ENCODE measurements at places on chromosomes 7 and 10. TPM values are rescaled to one million over a fixed set of nuclear protein-coding genes. Genes with fewer than 3 reads are reported as not detected.

The ITIH5 gene
- 6.8 TPM for polyA plus RNA-seq

The MRPS33 gene
- 95.7 TPM for polyA plus RNA-seq

The AKR1B15 gene
- polyA plus RNA-seq: 0.22 TPM

The AHR gene
- 37.9 TPM for polyA plus RNA-seq

The GJD4 gene
- polyA plus RNA-seq: 0.09 TPM

The EPDR1 gene
- 5.8 TPM for polyA plus RNA-seq

The FGF8 gene
- polyA plus RNA-seq: not detected

DNA sequence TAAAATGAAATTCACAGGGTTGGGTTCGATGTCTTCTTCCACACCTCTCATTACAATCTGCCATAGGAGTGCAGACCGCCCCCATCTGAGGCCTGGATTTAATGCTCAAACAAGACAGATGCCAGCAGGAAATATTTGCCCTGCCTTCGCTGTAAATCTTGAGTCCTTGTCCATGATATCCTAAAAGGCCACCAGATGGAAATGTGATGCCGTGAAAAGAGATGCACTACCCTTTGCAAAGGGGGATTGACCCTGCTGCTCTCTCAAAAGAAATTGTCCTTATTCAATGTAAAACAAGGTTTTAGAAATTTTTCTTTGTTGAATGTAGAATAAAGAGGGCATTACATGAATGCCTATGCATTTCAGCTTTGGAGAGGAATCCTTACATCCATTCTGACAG is 37.5 kb downstream of the AGAP4 start:
- DNase-seq: no peak

- no peak for DNase-seq
Observed at GRCh38 chr10:84077768-84078167, 61.5 kb upstream of the GHITM start.

DNA sequence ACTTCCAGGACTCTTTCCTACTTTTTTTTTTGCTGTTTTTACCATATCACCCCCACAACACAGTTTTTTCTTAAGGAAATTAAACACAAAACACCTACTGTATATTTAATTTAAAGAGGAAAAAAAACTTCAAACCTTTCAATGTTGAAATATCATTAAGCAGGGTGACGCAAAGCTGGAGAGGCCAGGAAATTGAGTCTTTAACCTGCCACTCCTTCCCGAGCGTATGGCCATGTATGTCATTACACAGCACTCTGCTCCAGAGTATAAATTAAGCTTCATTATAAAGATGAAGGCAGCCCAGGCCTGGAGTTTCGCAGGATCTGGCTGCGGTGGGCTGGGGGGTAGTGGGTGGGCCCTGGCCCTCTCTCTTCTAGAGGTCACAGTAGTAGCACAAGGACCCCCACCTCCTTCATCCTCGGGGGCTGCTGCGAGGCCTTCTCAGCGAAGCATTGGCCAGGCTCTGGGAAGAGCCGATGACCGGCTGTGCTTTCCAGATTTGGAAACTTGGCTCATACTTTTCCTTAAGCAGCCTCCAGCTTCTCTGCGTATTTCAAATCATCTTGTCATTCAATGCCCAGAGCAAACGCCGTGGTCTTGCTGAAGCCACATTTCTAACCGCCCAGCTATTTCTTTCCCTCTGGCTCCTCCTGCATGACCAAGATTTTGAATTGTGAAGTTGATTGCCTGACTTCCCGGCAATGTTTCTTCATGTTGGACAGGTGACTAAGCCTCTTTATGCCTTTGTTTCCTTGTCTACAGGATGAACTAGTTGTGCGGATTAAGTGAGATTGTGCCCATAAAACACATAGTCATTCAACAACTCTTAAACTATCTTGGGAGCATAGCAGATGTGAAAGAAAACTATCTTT is 765.1 kb downstream of the SUGCT start:
- DNase-seq: no peak

GRCh38 chr10:1522237-1522636 is 215.1 kb downstream of the ADARB2 start:
- DNase-seq: no peak

- no peak for DNase-seq
Observed at GRCh38 chr7:52825611-52826010, 209.8 kb upstream of the POM121L12 start.

- no peak for DNase-seq
Observed at GRCh38 chr10:49289480-49289879, 9.5 kb upstream of the C10orf71 start.

DNA sequence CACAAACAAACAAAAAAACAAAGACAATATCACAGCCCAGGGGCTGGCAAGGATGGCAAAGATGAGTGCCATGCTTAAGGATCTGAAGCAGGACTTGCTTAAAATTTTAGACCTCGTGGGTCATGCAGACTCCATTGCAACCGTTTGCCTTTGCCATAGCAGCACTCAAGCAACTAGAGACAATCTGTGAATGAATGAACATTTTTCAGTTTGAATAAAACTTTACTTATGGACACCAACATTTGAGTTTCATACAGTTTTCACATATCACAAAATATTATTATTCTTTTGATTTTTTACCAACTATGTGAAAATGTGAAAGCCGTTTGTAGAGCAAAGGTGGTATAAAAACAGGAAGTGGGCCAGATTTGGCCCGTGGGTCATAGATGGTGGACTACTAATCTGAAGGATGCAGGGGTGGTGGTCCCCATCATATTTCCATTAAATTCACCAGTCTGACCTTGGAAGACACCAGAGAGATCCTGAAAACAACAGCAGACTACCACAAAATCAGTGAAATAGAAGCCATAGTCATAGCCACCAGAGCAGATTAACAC is 8.3 kb upstream of the RBM17 start:
- DNase-seq: no peak

- DNase-seq: no peak
Observed at GRCh38 chr7:70318511-70318910, 720.2 kb downstream of the AUTS2 start.

DNA sequence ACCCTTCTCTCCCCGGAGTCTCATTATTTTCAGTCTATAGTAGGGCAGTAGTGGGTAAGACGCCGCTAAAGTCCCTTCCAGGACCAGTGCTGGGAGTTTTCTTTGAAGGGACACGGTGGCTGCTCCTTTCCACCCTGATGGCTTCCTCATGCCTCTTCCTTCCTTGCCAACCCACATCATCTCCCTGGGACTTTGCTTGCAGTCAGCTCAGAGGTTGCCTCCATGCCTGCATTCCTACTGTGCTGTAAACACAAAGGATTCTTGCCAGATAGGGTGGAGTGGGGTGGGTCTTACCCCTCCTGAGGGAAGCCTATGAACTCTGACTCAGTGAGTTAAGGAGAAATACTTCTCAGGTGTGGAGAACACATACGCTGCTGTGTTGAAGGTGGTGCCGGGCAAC is 59.9 kb upstream of the IGFBP3 start:
- DNase-seq: no peak

- DNase-seq: no peak
Observed at GRCh38 chr10:71250842-71251241, 38.5 kb downstream of the UNC5B start.

DNA sequence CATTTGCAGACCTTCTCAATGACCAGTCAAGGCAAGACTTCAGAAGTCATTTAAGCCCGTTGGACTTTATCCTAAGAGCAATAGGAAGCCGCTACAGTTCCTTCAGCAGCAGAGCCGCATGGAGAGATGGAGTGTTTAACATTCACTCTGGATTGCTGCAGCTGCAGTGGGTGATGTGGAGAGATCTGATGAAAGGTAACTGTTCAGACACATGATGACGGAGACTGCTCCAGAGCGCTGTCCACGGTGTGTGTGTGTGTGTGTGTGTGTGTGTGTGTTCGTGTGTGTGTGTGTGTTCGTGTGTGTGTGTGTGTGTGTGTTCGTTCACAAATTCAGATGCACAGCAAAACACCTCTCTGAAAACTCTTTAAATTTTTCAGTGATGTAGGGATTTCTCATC is 37.0 kb downstream of the SEC61G start:
- no peak for DNase-seq

Measured in large intestine (tissue), 12 donors.